GM23338 (cell line): ENCODE measurements at places on chromosomes 6 and 20.

DNA sequence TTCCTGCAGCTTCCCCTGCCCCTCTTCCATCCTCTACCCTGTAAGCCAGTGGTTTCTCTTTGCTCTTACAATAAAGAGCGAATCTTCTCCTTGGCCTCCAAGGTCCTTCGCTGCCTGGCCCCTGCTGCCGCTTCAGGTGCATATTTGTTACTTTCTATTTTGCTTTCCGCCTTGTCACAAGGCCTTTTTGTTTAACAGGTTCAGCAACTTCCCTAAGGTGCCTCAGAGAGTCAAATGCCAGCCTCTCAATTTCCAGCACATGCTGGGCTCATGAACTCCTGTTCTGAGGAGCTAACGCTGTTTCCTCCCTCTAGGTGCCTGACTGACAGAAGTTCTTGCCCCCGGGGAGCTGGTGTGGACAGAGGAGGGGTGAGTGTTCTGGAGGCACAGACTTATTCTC is 42.4 kb upstream of the EPB41L1 start:
- no peaks in the 10 kb centered on the region for H3K36me3 ChIP-seq
- H3K27ac ChIP-seq, result no peak overlapping the region
- H3K4me1 ChIP-seq, result peaks cover 15% of the 10 kb centered on the region
- H3K4me3 ChIP-seq, result no peak overlapping the region

DNA sequence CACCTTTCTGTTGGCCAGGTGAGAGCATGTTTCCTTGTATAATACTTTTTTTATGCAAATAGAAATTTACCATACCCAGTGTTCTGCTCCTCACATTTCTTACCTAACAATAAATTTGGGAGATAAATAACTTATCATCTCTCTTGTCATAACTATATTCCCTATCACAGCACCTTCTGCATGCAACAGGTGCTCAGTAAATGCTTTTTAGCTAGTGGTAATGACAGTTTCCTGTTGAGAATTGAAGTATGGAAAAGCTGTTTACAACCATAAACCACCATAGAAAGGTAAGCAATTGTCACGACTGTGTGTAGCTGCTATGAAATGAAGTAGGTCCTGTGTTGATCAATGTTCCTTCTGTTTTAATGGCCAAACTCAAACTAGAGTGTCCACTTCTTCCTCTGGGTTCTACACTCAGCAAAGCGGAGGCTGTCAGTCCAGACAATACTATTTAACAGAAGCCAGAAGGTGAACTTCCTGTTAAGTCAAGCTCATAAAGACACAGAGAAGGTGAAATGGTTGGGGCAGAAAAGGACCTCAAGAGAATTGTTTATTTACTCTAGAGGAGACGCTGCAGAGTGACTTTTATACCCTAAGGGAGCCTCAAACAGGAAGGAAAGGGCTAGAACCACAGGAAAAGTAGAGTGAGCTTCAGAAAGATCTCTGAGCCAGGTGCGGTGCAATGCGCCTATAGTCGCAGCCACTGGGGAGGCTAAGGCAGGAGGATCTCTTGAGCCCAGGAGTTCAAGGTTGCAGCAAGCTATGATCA is 84.0 kb upstream of the SLC22A16 start:
- H3K4me3 ChIP-seq, result no peak overlapping the region
- no peaks in the 10 kb centered on the region for H3K27me3 ChIP-seq

- H3K36me3 ChIP-seq, result no peaks in the 10 kb centered on the region
- H3K27ac ChIP-seq, result no peak overlapping the region
- DNase-seq, result no peak
- no peaks in the 10 kb centered on the region for H3K4me1 ChIP-seq
- no peak overlapping the region for H3K4me3 ChIP-seq
These were observed 130.0 kb upstream of the GMDS start for GRCh38 chr6:2375443-2375842.

DNA sequence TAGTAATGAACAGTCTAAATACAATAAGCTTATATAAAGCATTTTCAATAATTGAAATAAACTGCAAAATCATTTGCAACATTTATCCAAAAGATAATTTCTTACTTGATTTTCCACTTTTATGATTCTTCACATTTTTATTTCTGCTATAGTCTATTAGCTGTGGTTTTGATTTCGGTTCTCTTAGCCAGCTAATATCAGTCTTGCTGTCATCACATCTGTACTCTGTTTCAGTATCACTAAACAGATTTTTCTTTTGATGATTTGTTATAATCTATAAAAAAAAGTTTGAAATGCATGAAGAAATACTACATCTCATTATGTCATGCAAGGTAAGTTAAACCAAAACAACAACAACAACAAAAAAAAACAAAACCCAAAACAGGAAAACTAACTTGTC is 53.2 kb downstream of the SYCP2 start:
- DNase-seq, result no peak
- no peaks in the 10 kb centered on the region for H3K4me1 ChIP-seq
- H3K27ac ChIP-seq, result no peak overlapping the region
- H3K36me3 ChIP-seq, result no peaks in the 10 kb centered on the region
- H3K4me3 ChIP-seq, result no peak overlapping the region

GRCh38 chr6:111306104-111306888 is 176.7 kb downstream of the REV3L start:
- H3K27ac ChIP-seq, result no peak overlapping the region
- H3K4me3 ChIP-seq, result no peak overlapping the region
- no peaks in the 10 kb centered on the region for H3K4me1 ChIP-seq
- H3K36me3 ChIP-seq, result peaks cover 11% of the 10 kb centered on the region

DNA sequence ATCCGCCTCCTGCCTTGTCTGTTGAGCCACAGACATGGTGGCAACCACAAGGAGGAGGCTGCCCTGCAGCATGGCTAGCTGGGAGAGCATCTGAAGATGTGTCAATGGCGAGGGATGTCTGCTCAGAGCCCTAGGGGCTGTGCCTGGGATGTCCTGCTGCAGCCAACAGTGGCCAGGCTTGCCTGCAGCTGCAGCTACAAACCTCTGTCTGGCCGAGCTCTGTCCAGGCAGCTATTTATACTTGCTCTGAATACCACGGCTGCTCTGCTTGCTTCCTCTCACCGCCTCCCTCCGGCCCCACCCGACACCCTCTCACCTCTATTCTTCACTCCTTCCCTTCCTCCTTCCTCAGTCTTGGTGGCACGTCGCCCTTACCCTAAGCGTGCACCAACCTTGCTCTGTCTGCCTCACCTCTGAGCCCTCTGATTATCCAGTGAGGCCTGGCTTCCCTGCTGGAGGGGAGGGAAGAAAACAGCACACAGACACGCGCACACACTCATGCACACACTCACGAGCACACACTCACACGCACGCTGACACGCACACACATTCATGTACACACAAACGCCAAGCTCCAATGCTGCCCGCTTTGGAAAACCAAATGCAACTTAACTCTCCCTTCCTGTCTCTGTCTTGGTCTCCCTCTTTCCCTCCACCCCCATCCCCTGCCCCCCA is at the start of gene ANGPT4:
TSS of gene ANGPT4 (minus strand) at position 210 of the 675 bp plus-strand sequence. CDS start at position 90, 120 bp downstream.
- H3K4me3 ChIP-seq, result no peak within 1 kb of the TSS
- H3K36me3 ChIP-seq, result no peaks in the 10 kb centered on the region
- H3K27ac ChIP-seq, result no peak within 1 kb of the TSS
- no peaks in the 10 kb centered on the region for H3K4me1 ChIP-seq
- H3K27me3 ChIP-seq, result no peaks in the 10 kb centered on the region

DNA sequence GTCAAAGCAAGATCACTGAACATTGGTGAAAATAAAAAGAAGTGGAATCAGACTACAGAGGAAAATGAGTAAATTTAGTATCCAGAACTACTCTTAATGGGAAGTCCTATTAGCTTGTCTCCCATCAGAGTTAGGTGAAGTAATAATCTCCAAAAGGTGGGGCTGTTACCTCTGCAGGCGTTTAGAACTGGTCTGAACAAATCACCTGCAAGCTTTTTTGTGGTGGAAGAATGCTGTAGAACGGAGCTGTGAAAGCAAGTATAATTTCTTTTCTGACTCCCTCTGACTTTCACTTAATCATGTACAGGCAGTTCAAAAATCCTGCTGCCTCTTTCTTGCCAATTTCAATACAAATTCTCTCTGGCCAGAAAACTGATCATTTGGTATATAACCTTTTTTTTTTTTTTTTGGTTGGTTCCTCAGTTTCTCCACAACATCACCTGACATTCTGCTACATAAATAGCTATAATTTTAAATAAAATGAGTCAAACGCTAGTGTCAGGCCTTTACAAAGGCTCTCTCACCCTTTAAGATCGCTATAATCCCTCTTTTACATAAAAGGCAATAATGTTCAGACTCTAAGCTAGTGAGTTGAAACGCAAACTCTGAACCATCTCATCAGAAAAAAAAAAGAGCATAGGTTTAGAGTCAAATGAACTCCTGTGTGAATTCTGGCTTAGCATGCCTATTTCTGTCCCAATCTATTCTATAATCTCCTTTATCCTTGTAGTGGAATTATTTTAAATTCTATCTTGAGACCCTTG is 38.8 kb downstream of the CITED2 start:
- no peak overlapping the region for H3K27ac ChIP-seq
- no peaks in the 10 kb centered on the region for H3K36me3 ChIP-seq
- H3K4me1 ChIP-seq, result no peaks in the 10 kb centered on the region
- DNase-seq, result no peak
- no peaks in the 10 kb centered on the region for H3K27me3 ChIP-seq

- no peaks in the 10 kb centered on the region for H3K27me3 ChIP-seq
- DNase-seq, result no peak
- no peaks in the 10 kb centered on the region for H3K36me3 ChIP-seq
- H3K4me1 ChIP-seq, result no peaks in the 10 kb centered on the region
- H3K27ac ChIP-seq, result no peak overlapping the region
These were observed 83.8 kb upstream of the FOXQ1 start for GRCh38 chr6:1227935-1228753.

DNA sequence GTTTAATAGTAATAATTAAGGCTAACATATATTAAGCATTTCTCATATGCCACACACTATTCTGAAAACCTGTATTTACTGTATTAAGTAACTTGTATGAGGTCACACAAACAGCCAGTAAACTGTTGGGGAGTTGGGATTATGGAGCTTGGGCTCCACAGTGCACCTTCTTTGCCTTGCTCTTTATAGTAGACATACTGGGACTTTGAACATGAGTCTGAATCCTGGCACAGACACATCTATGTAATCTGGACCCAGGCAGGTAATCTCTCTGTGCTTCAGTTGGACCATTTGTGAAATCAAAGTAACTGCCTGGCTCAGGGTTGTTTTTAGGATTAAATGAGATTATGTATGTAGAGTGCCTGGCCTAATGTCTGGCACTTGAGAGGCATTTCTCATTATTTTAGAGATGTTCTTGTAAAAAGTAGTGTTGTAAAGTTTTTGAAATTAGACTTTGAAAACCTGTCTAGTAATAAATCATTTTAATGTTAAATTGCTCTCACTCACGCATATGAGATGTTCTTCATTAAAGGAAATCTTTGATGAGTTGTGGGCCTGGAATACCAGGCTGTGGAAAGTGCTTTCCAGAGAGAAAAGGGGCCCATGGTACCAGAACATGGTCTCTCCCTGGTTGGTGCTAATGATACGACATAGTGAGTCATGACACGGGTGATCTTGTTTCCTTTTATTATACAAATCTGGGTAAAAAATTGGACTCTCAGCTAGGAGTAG is 34.3 kb downstream of the LRRC1 start:
- H3K27ac ChIP-seq, result no peak overlapping the region; the same call in 1 of the 2 replicates
- H3K36me3 ChIP-seq, result no peaks in the 10 kb centered on the region
- no peaks in the 10 kb centered on the region for H3K27me3 ChIP-seq
- no peak overlapping the region for H3K4me3 ChIP-seq

GRCh38 chr20:45752746-45753145 is 30.6 kb downstream of the SPINT4 start:
- no peak overlapping the region for H3K27ac ChIP-seq
- H3K4me1 ChIP-seq, result no peaks in the 10 kb centered on the region
- H3K36me3 ChIP-seq, result 0 out of 2 replicates have a peak, but pooled peaks cover 9% of the 10 kb centered on the region
- no peaks in the 10 kb centered on the region for H3K27me3 ChIP-seq
- no peak for DNase-seq
- H3K4me3 ChIP-seq, result no peak overlapping the region

DNA sequence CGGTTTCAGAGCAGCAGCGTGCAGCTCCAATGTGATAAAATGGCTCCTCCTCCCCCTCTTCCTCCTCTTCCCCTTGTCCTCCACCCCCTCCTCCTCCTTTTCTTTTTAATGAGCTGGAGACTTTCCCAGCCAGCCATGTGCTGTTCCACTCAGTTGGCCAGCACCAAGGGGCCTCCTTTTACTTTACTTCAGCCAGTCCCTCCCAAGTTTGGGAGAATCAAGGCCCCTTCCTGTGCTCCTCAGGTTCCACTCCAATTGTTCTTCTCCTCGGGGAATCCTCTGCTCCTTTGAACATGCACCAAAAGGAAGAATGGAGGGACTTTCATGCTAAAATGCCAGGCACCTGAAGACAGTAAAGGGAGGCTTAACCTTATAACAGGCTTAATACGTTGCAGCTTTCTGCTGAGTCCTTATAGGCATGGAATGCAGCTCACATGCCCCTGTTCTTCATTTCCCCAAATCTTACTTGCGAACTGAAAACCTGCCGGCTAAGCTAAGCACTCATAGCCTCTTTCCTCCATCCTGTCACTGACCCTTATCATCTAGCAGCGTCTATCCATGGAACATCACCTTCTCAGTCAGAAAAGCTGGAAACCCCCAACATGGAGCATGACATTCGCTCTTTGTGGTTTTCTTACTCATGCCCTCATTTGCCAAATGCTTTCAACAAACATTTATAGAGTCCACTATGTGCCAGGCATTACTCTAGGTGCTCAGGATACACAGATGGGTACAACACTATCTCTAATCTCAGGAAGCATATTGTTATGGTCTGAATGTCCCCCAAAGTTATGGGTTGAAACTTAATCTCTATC is 170.6 kb downstream of the PHACTR1 start:
- H3K27me3 ChIP-seq, result no peaks in the 10 kb centered on the region
- H3K4me1 ChIP-seq, result peaks cover 13% of the 10 kb centered on the region
- no peak overlapping the region for H3K4me3 ChIP-seq

DNA sequence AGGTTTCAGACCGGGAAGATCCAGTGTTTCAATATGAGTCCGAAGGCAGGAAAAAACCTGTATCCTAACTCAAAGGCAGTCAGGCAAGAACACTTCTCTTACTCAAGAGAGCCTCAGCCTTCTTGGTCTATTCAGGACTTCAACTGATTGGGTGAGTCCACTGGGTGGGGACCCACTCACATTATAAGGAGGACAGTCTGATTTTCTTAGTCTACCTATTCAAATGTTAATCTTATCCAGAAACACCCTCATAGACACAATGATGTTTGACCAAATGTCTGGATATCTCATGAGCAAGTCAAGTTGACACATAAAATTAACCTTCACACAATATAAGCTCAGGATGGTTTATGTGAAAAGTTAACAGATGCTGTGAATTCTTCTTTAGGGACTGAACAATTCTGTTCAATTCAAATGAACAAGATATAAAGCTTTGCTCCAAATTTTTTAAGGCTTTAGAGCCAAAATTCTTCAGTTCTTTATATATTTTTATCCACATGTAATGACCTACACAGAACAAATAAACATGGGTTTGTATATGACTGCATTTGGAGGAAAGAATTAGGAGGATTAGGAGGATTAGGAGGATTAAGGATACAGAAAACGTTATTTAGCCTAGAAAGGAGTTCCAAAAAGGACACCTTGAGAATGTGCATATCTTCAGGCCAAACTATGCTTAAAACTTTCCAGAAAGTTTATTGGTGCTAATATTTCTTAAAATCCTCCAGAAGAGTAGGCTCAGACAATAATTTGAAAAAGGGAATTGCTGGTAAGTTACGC is 35.3 kb upstream of the LAMA2 start:
- H3K4me3 ChIP-seq, result no peak overlapping the region
- no peaks in the 10 kb centered on the region for H3K36me3 ChIP-seq
- peaks cover 15% of the 10 kb centered on the region; the same call in 1 of the 2 replicates for H3K4me1 ChIP-seq
- no peak overlapping the region for H3K27ac ChIP-seq
- H3K27me3 ChIP-seq, result no peaks in the 10 kb centered on the region
- DNase-seq, result no peak
